ENCODE measurements at places on chromosomes 5 and 9. TPM values are rescaled to one million over a fixed set of nuclear protein-coding genes. Genes with fewer than 3 reads are reported as not detected.

- no peak for DNase-seq
Observed at GRCh38 chr9:37559855-37560592, 16.2 kb downstream of the FBXO10 start.

GRCh38 chr9:75615284-75615683, 275.2 kb upstream of the PCSK5 start:
- DNase-seq: no peak

DNA sequence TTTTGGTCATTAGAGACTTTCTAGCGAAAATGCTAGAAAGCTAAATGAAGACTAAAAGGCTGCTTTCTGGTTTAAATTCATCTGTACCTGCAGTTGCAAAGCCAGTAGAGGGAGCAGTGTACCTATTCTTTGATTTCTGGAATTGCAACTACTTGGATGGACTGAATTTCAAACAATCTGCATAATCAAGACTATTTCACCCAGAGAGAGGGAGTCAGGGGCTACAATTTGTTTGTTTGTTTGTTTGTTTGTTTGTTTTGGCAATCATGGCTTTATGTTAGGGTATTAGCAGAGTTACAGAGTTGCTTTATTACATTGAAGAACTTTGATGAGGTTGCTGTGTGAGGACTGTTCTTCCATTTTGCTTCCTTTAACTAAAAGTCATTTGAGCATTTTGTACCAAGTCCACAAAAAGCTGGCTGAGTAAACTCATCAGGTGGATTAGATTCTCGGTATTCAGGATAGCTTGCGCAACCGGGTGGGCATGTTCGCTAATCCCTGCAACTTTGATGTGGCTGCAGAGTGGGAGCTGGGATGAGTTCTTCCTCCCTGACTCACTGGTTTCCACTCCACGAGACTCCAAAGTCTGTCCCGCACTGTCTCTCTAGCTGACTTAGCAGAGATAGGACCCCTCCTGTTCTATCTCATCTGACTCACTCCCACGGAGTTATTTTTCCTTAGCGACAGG, 80.0 kb upstream of the TUT7 start:
- no peak for DNase-seq

DNA sequence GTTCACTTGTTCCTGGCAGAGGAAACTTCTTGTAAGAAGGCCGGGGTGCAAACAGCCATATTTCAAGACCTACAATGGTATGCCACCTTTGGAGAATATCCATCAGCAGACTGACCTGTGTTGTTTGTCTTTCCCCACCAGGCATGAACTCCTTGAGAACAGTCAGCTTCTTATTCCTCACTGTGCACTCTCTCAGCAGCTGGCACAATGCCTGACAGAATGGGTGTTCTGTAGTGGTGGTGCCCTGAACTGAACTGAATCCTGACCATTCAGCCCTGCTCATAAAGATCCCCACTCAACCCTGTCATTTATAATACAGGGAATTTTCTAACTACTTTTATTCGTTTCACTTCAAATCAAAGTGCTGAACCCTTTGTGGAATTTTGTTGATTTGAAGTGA, 206.9 kb downstream of the COX7C start:
- DNase-seq: no peak

DNA sequence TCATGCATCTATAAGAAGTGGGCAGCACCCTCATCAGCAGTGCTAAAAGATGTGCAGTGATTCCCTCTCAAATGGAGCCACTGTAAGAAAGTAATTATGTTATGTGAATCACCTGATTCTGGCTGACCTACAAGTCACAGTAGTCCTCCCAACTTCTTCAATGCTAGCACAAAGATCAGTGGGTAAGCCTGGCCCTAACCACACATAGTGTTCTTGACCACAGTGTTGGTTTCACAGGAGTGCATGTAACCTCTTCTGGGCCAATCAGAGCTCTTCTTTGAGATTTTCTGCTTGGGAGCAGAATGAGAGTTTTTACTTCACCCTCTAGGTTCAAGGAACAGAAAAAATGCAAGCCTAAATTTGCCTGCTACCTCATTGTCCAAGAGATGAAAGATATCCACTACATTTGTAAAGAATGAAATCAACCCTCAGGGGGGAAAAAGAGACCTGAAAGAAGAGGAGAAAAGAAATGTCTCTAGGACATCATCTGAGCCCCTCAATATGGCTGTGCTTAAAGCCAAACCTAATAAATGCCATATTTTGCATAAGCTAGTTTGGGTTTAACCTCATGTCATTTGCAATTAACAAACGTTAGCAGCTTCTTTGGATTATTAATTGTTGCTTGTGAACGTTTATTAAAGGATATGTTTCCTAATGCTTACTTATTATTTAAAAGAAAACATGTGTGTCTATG, 65.3 kb upstream of the ADRB2 start:
- DNase-seq: no peak

- DNase-seq: no peak
Observed at GRCh38 chr5:128673000-128673399, 135.0 kb upstream of the FBN2 start.

DNA sequence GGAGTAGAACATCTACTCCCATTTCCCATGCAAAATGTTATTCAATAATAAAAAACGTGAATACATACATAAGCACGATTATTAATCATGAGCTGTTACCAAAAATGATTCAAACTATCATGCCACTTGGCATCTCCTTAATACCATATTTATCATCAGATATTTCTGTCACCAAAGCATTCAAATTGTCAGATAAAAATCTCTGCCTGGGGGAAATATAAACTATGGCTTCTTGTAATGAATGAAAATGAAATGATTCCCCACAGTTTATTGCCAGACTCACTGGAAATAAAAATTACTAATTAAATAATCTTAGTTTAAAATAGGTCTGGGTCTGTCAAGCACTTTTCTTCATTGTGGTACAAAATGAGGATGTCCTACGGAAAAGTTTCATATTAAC, 265.4 kb downstream of the EDIL3 start:
- no peak for DNase-seq

GRCh38 chr5:5666369-5666768, 243.9 kb downstream of the ICE1 start:
- no peak for DNase-seq

GRCh38 chr5:16411235-16411634, 54.4 kb downstream of the ZNF622 start:
- DNase-seq: no peak

- DNase-seq: no peak
Observed at GRCh38 chr5:174307031-174307408, 261.5 kb downstream of the NSG2 start.

- DNase-seq: no peak
Observed at GRCh38 chr9:83523684-83524083, 14.5 kb downstream of the FRMD3 start.

GRCh38 chr9:90783552-90783951, 18.1 kb upstream of the SYK start:
- DNase-seq: no peak

- no peak for DNase-seq
Observed at GRCh38 chr5:1781107-1781506, 18.5 kb downstream of the MRPL36 start.

GRCh38 chr5:87245451-87245850, 22.2 kb upstream of the RASA1 start:
- no peak for DNase-seq

- DNase-seq: no peak
Observed at GRCh38 chr9:128162215-128163026, 2.4 kb downstream of the BBLN start.

DNA sequence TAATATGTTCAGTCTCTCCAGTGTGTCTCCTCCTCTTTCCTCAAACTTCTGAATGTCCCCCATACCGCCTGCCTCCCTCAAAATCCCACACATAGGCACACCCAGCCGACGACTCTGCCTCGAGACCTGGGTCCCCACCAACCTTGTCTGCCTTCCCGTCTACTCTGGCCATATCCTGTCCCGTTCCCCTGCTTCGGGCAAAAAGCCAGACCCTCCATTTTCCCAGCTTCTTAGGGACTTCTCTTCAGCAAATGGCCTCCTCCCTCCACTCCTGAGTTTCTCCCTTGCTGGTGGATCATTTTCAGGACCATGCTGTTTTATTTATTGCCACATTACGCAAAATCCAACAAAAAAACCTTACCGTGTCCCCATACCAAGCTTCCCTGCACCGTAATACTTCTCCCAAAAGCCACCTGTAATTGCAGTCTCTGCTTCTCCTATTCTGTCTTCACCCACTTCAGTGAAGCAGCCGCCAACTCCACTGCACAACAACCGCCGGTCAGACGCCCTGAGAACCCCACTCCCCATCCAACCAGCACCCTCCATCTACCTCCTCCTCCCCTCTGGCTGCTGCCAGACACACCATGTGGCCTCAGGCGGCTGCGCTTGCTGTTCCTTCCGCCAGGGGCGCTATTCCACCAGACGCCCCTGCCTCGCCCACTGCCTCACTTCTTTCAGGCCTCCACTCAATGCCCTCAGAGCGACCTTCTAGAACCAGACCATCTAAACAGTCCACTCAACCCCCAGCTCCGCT, 117.0 kb downstream of the TRPM6 start:
- DNase-seq: no peak

- DNase-seq: no peak
Observed at GRCh38 chr9:6944093-6944551, 186.3 kb downstream of the KDM4C start.

GRCh38 chr9:124017051-124017928, 5.7 kb downstream of the LHX2 start:
- no peak for DNase-seq

GRCh38 chr5:159402311-159402710, 72.0 kb upstream of the IL12B start:
- no peak for DNase-seq

- DNase-seq: no peak
Observed at GRCh38 chr5:106093134-106093533, 1577.6 kb downstream of the EFNA5 start.

- no peak for DNase-seq
Observed at GRCh38 chr5:2752059-2752820, 763 bp upstream of the IRX2 start.

GRCh38 chr9:117075636-117076035, 339.2 kb downstream of the ASTN2 start:
- DNase-seq: no peak

GRCh38 chr9:13974891-13975290, 339.1 kb downstream of the NFIB start:
- no peak for DNase-seq

- DNase-seq: no peak
Observed at GRCh38 chr9:100167176-100167575, 68.1 kb downstream of the INVS start.

- no peak for DNase-seq
Observed at GRCh38 chr9:99576876-99577275, 244.8 kb upstream of the NR4A3 start.

DNA sequence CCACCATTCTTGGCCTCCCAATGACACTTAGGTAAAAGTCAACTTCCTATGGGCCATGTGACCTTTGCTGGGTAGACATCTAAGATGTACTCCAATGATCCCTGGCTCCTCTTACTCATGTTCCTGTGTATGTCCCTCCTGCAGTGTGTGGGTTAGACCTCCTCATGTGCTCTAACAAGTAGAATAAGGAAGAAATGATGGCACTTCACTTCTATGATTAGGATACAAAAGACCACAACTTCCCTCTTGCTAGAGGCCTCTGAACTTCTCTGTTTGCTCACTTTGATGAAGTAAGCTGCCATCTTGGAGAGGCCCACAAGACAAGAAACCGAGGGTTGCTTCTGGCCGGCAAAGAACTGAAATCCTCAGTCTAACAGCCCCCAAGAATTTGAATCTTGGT, 131.8 kb downstream of the TAF11L14 start:
- DNase-seq: no peak

DNA sequence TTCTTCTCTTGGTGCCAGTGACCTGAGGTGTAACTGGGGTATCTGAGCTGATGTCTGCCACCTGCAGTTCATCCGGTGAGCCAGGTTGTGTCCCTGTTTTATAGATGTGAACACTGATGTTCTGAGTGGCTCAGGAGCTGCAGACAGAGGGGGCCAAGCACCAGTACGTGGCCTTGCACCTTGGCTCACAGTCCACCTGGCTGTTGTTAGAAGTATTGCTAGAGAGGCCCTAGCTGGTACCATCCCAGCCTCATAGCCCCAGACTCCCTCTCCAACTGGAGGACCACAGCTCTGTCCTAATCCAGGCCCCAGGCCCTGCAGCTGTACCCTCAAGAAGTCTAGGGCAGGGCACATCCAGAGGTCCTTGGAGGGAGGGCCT, 16.2 kb downstream of the PHF2 start:
- no peak for DNase-seq

DNA sequence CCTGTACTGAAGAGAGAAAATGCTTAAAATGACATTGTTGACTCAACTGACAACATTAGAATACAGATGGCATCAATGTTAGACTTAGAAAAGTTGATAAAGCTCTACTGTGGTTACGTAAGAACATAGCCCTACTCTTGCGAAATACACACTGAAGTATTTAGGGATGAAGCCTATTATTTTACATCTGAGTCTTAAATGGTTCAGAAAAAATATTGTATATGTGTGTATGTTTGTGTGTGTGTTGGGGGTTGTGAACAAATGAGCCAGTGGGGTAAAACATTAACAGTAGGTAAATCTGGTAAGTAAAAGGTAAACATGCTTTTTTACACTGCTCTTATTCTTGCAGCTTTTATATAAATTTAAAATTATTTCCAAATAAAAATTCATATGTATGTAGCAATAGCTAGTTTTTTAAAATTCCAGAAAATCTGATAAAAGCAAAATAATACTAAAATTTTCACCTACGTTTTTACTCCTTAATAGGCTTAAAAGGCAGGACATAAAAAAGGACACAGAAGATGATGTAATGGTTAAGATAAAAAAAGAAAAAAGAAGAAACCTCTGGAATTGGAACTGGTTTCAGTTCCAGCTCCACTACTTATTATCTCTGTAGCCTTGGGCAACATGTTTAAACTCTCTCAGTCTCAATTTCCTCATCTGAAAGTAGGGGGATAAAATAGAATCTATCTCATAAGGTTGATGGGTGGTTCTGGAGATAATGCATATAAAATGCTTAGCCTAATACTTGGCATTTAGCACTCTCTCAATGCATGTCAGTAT, 44.3 kb downstream of the GARNL3 start:
- DNase-seq: no peak

DNA sequence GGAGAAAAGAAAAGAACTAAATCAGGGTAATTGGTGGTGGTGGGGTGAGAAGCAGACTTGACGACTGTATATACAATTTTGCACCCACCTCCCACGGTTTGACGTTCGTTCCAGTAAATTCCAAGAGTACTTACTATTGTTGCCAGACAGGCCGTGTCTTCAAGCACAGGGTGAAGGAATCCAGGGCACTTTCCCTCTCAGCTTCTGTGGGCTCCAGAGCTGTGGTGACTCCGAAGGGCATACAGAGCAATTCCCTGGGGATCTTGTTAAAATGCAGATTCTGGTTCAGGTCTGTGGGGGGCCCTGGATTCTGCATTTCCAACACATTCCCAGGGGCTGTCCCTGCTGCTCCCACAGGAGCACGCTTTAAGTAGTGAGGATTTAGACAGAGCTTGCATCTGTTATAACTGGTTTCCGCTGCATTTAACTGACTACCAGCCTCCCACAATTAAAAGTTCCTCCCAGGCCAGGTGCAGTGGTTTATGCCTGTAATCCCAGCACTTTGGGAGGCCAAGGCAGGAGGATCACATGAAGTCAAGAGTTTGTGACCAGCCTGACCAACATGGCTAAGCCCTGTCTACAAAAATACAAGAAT, 49.3 kb upstream of the FANCC start:
- DNase-seq: no peak

Gene VCP
- polyA plus RNA-seq: 71.1 TPM

Gene CDC25C
- 1.9 TPM for polyA plus RNA-seq

Gene QRFP
- 0.21 TPM for polyA plus RNA-seq

Gene RABGAP1
- 17.4 TPM for polyA plus RNA-seq

Gene ERAP2
- polyA plus RNA-seq: 51.5 TPM

Gene ZNF883
- 1.6 TPM for polyA plus RNA-seq

Gene DCTN4
- 30.5 TPM for polyA plus RNA-seq

Gene NINJ1
- polyA plus RNA-seq: 39.4 TPM

Gene MRPS30
- 29.2 TPM for polyA plus RNA-seq

Gene COMMD10
- 28.7 TPM for polyA plus RNA-seq

Data from thymus (tissue), 14 donors.